ENCODE measurements at places on chromosomes 16 and 17. TPM values are rescaled to one million over a fixed set of nuclear protein-coding genes. Genes with fewer than 3 reads are reported as not detected.

ABCA6 gene
- 73.2 TPM for total RNA-seq

PAM16 gene
- total RNA-seq = 76.1 TPM

LUC7L3 gene
- total RNA-seq = 108 TPM

RHOT1 gene
- total RNA-seq = 46.2 TPM

KRT20 gene
- total RNA-seq = not detected

- H3K36me3 ChIP-seq = no peaks in the 10 kb centered on the region
- H3K4me3 ChIP-seq = no peak overlapping the region
- no peaks in the 10 kb centered on the region for H3K4me1 ChIP-seq
- DNase-seq = no peak
These were observed 336.1 kb downstream of the ZFHX3 start for GRCh38 chr16:72711823-72712222.

- peaks cover 6% of the 10 kb centered on the region for H3K27me3 ChIP-seq
- H3K36me3 ChIP-seq = peaks cover 3% of the 10 kb centered on the region
- no peak overlapping the region for H3K27ac ChIP-seq
- no peak overlapping the region for H3K4me3 ChIP-seq
- DNase-seq = no peak
- peaks cover 30% of the 10 kb centered on the region for H3K4me1 ChIP-seq
These were observed 5.8 kb downstream of the THOC6 start for GRCh38 chr16:3029491-3030221.

GRCh38 chr17:13378361-13378760, 223.4 kb downstream of the HS3ST3A1 start:
- H3K27ac ChIP-seq = no peak overlapping the region
- no peaks in the 10 kb centered on the region for H3K4me1 ChIP-seq
- DNase-seq = no peak
- no peaks in the 10 kb centered on the region for H3K36me3 ChIP-seq
- no peak overlapping the region for H3K4me3 ChIP-seq
